ENCODE measurements at places on chromosomes 1 and 21. TPM values are rescaled to one million over a fixed set of nuclear protein-coding genes. Genes with fewer than 3 reads are reported as not detected.
A peak's percentile ranks its signal among the peaks of the same experiment; 100 is the strongest.

DNA sequence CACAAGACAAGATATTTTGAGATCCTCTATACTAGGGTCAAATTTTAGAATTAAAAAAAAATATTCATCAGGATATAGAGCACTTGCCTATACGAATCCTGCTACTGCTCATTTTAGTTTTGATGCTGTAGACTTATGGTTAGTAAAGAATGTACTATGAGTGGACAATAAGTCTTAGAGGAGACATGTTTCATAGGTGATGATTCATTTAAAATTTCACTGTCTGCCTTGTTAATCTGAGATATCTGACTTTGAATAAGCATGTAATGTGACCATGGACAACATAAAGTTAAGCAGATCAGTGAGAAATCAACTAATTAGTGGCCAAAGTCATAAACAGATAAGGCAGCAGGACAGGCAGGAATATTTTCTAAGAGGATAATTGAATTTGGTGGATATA is 106.8 kb upstream of the HP1BP3 start:
- DNase-seq = no peak

GRCh38 chr1:198169672-198170071 is 12.9 kb downstream of the NEK7 start:
- no peak for DNase-seq

DNA sequence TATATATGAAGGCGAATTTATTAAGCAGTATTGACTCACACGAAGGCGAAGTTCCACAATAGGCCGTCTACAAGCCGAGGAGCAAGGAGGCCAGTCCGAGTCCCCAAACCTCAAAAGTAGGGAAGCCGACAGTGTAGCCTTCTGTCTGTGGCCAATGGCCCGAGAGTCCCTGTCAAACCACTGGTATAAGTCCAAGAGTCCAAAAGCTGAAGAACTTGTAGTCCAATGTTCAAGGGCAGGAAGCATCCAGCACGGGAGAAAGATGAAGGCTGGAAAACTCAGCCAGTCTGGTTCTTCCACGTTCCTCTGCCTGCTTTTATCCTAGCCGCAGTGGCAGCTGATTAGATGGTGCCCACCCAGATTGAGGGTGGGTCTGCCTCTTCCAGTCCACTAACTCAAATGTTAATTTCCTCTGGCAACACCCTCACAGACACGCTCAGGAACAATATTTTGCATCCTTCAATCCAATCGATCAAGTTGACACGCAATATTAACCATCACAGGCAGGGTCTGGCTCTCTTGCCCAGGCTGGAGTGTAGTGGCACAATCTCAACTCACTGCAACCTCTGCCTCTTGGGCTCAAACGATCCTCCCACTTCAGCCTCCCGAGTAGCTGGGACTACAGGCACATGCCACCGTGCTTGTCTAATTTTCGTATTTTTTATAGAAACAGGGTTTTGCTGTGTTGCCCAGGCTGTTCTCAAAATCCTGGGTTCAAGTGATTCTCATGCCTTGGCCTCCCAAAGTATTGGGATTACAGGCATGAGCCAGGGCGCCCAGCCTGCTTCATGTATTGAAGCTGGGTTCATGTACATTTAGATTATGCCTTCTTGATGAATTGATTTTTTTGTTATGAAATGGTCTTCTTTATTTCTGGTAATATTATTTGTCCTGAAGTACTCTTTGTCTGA is 85.3 kb downstream of the DHRS3 start:
- no peak for DNase-seq

DNA sequence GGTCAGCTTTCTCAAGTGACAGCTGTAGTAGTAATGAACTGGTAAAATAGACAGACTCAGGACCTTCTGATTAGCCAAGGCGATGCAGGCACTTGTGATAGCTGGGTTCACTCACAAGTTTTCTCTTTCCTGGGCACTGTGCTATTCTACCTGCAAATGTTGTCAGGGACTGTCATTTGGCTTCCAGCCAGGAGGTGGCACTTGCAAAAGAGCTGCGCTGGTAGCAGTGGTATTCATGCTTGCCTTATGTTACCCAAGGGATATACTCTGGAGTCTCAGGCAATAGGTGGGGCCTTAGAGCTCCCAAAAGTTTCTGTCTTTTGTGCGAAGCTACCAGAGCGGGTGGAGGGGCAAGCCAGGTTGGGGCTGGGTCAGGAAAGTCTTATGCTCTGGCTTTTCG is 23.5 kb downstream of the IFI44 start:
- no peak for DNase-seq

GRCh38 chr1:179831225-179831624 is 46.4 kb downstream of the TOR1AIP2 start:
- no peak for DNase-seq

GRCh38 chr1:41662765-41663437 is 178.4 kb upstream of the EDN2 start:
- no peak for DNase-seq

GRCh38 chr21:31413698-31414097 is 69.6 kb upstream of the TIAM1 start:
- DNase-seq = no peak

DNA sequence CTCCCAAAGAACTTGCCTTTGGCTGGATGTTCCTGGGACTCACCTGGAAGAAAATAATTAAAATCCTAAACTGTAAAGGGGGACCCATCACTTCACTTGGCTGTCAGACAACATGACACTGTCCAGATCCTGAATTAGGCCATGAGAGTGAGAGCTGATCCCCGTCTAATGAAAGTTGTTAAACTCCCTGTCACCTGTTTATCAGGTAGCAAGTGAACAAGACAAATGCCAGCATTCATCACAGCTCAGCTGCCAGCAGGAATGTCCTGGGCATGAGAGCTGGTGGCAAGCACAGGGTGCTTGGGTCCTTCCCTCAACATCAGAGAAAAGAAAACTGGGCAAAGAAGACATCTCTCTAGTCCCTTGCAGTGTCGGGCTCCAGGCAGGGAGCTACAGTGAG is 23.8 kb downstream of the PMVK start:
- DNase-seq = no peak

GRCh38 chr1:213369465-213369864 is 318.4 kb downstream of the RPS6KC1 start:
- DNase-seq = no peak

GRCh38 chr1:26164861-26165842 is 3.6 kb downstream of the C1orf232 start:
- no peak for DNase-seq

DNA sequence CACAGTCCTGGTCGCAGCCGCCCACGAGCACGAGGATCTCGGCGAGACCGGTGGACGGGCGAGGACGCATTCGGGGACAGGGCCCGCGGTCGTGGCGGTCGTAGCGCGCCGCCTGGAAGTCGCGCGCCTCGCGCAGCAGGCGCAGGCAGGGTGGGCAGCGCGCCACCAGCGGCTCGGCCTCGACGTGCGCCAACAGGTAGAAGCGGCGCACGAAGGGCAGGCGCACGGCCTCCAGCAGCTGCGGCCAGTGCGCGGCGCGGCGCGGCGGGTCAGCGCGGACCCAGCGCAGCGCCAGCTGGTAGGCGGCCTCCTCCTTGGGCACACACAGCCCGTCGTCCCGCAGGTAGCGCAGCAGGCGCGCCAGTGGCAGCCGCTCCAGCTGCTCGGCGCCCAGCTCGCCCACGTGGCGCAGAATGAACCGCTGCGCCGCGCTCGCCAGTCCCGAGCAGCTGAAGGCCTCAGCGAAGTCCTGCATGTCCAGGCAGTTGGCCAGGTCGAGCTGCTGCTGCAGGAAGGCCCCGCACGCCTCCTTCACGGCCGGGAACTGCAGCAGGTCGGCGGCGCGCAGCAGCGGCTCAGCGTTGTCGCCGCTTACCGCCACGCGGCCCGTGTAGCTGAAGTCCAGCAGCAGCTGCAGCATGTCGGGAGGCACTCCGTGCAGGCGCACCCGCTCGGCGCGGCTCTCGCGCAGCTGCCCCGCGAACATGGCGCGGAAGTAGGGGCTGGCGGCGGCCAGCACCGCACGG is 573 bp downstream of the KLHL21 start:
- no peak for DNase-seq

DNA sequence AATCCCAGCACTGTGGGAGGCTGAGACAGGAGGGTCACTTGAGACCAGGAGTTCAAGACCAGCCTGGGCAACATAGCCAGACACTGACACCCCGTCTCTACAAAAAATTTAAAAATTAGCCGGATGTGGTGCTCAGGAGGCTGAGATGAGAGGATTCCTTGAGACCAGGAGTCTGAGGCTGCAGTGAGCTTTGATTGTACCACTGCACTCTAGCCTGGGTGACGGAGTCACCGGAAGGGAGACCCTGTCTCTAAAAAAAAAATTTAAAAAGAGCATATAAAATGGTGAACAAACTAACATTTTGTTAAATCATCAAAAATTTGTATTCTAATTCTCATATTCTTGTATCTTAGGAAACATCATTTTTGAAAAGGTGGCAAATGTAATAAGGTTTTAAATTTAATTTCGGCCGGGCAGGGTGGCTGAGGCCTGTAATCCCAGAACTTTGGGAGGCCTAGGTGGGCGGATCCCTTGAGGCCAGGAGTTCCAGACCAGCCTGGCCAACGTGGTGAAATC is 27.1 kb downstream of the MAB21L3 start:
- DNase-seq = peak; percentile 57

DNA sequence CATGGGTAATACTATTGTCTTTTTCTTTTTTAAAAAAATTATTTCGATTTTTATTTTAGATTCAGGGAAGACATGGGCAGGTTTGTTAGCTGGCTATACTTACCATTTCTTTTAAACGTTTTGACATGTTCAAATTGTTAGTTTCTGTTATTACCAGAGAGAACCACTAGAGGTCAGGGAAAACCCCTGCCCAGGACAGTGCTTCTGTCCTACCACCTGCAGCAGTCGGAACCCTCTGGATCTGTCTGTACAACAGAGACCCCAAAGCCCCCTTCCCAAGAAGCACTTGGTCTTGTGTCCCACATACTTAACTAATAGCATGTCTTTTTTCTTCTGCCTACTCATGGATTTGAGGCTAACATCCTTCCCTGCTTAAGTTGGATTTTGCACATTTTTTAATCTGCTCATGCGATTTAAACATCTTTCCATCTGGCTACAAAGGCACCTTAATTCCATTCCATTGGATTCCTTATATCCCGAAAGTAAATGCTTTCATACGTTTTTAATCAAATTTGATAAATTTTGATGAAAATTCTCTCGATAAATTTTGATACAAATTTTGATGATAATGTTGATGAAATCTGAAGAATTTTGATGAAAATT is 10.0 kb upstream of the C1orf115 start:
- DNase-seq = no peak

DNA sequence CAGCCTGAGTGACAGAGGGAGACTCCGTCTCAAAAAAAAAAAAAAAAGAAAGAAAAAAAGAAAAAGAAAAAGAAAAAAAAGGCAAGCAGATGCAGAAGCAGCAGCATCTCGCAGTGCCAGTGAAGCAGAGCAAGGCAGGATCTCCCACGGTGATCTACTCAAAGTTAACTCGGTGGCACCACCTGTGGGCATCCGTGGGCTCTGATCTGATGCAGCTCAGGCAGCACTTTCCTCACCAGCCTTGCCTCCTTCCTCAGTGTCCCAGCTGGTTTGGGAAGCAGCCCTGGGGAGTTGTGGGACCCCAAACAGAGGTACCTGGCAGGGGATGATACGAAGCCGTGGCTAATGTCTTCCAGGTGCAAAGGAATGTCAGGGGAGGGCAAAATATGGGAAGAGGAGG is 104.3 kb upstream of the KRTAP19-8 start:
- DNase-seq = no peak

- DNase-seq = no peak
Observed at GRCh38 chr1:218585511-218586184, 240.5 kb downstream of the TGFB2 start.

DNA sequence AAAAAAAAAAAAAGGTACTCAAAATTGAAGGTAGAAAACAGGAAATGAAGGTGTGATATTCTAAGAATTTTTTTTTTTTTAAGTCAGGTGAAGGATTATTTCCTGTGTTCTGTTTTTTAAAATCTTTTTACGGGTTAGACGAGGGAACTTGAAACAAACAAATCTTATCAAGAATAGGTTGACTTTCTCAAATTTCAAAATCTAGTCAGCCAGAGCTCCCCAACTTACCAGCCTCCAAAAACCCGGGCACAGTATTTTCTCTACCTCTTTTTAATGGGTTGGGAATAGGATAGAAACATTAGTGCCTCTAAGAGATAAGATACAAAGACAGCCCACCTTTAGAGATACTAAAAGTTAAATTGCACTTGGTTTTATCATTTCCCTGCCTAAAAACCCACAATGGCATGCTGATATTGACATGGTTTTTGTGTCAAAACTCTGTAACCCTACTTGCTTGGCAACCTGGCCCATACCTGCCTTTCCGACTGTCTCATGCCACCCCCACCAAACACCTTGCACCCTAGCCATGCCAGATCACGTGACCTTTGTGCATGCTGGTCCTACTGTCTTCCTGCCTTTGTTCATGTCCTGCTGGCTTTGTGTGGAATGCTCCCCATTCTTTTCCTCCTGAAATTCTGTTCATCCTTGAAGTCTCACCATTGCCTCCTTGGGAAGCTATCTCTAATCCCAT is 4.2 kb downstream of the RCAN3 start:
- no peak for DNase-seq

DNA sequence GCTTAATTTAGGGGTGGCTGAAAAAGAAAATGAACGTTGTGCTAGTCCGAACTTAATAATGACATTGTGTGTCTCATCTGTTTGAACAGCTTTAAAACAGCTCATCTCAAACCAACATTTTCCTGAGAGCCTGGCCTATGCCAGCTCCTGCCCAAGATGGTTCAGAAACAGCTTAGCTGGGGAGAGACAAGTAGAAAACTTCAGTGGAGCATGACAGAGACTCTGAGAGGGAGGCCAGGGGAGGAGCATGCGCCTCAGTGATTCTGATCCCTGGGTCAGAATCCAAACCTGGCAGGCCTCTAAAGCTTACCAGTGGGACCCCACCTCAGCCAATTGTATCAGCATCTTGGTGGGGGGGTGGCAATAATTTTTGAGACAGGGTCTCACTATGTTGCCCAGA is 99.3 kb downstream of the TAS1R2 start:
- no peak for DNase-seq

- no peak for DNase-seq
Observed at GRCh38 chr1:197731449-197731848, 43.8 kb downstream of the DENND1B start.

- DNase-seq = no peak
Observed at GRCh38 chr1:159211331-159212136, 6.9 kb downstream of the ACKR1 start.

GRCh38 chr1:160169553-160170399 is 18.4 kb downstream of the ATP1A4 start:
- DNase-seq = no peak

- DNase-seq = no peak
Observed at GRCh38 chr1:17239420-17239819, 9.5 kb upstream of the PADI3 start.

COL8A2 gene
- 20.7 TPM for total RNA-seq

IL19 gene
- not detected for total RNA-seq

ILDR2 gene
- total RNA-seq = 13.0 TPM

SH3BGR gene
- 33.9 TPM for total RNA-seq

AGTRAP gene
- 50.8 TPM for total RNA-seq

OPN3 gene
- total RNA-seq = 12.4 TPM

TSNAX gene
- 20.4 TPM for total RNA-seq

HSPG2 gene
- total RNA-seq = 637 TPM

TMEM53 gene
- total RNA-seq = 4.5 TPM

CD164L2 gene
- total RNA-seq = not detected

TAS1R1 gene
- total RNA-seq = not detected

NOTCH2 gene
- 91.1 TPM for total RNA-seq
